ENCODE measurements at places on chromosomes 6 and 20. TPM values are rescaled to one million over a fixed set of nuclear protein-coding genes. Genes with fewer than 3 reads are reported as not detected.

The BTN1A1 gene
- not detected for total RNA-seq

The PRPH2 gene
- not detected for total RNA-seq

The SYNJ2 gene
- 39.1 TPM for total RNA-seq

The PSORS1C2 gene
- not detected for total RNA-seq

The PPARD gene
- 23.1 TPM for total RNA-seq

The LY6G6C gene
- total RNA-seq = not detected

The GSTA2 gene
- total RNA-seq = not detected

The AVP gene
- total RNA-seq = not detected

The HEBP2 gene
- total RNA-seq = 69.5 TPM

The GCNT2 gene
- 3.0 TPM for total RNA-seq

The KCNQ5 gene
- total RNA-seq = 4.3 TPM

The GABRR2 gene
- 0.70 TPM for total RNA-seq

The SERPINB6 gene
- total RNA-seq = 20.1 TPM

The OOEP gene
- total RNA-seq = 0.68 TPM

The COL20A1 gene
- not detected for total RNA-seq

The ZC3H12D gene
- 37.6 TPM for total RNA-seq

The CPNE5 gene
- 4.0 TPM for total RNA-seq

The DHX16 gene
- total RNA-seq = 35.6 TPM

The SOX12 gene
- total RNA-seq = 3.2 TPM

The CCN2 gene
- not detected for total RNA-seq

The PRL gene
- total RNA-seq = not detected

The MED23 gene
- total RNA-seq = 32.1 TPM

The RAET1E gene
- total RNA-seq = not detected

The TMEM239 gene
- not detected for total RNA-seq

The SSTR4 gene
- total RNA-seq = not detected

The TNNC2 gene
- not detected for total RNA-seq

The VWA7 gene
- total RNA-seq = 11.0 TPM

The FANCE gene
- total RNA-seq = 10.3 TPM

The OLIG3 gene
- 0.45 TPM for total RNA-seq

The FHL5 gene
- total RNA-seq = not detected

The E2F3 gene
- 30.1 TPM for total RNA-seq

The RSPH9 gene
- not detected for total RNA-seq

The HUS1B gene
- 0.86 TPM for total RNA-seq

The LGSN gene
- 0.15 TPM for total RNA-seq

The DACT2 gene
- 0.15 TPM for total RNA-seq

All from activated CD4-positive, alpha-beta memory T cell treated with anti-CD3 and anti-CD28 coated beads, Interleukin-2, amount 10 ng/mL, durations not matched to agents 7 days and 5 days (primary cell).